ENCODE measurements at places on chromosomes 5 and 9.

- no peak for DNase-seq
Observed at GRCh38 chr9:137302449-137303150, 529 bp upstream of the NRARP start.

DNA sequence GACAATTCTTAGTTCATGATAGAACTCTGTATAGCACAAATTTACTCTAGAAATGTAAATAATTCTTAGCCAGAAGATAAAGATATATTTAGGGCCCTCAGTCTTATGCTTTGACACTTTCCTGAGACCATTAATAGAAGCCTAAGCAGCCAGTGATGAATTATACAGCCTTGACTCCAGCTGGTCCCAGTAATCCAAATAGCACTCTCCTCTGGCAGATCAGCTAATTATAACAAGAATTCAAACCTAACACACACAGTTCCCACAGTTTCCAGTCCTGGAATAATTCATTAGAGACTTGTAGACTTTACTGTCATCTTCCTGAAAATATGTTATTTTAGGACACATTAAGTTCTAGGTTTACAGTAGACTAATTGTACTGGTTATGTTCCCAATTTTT is 50.4 kb downstream of the SHOC1 start:
- no peak for DNase-seq

DNA sequence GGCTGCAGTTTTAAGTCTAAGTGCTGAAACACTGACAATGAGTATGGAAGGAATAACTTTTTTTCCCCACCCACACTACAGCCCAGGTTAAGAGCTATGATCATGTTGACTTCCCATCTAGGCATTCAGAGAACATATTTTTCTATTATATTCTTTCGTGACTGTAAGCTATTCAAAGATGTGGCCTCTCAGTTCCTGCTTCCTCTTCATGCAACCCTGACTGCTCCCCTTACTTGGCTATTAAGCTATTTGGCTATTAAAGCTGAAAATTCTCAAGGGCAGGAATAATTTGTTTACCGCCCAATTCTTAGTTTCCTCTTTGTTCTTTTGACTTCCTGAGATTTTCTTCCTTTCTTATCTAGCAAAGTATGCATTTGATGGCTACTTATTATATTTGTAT is 18.6 kb upstream of the ALDH1A1 start:
- no peak for DNase-seq

DNA sequence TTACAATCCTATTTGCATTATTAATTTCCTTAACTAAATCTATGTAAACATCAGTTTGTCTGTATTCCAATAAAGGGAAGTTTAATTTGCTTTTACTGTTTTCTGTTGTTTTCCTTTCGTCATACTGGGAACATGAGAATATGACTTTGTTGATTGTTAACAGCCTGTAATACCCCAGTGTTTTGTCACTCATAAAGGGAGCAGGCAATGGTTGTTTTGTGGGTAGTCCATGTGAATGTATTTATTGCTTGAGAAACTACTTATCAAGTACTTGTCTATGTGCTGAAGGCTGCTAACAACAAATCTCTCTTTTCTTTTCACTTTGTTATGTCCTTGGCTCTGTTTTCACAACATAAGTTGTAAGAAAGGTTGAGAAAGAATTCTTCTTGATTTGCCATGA is 1070.2 kb upstream of the ACO1 start:
- DNase-seq: no peak

- no peak for DNase-seq
Observed at GRCh38 chr9:37302277-37302676, 120.2 kb upstream of the GRHPR start.

GRCh38 chr5:172791286-172791685 is 20.3 kb upstream of the DUSP1 start:
- no peak for DNase-seq

DNA sequence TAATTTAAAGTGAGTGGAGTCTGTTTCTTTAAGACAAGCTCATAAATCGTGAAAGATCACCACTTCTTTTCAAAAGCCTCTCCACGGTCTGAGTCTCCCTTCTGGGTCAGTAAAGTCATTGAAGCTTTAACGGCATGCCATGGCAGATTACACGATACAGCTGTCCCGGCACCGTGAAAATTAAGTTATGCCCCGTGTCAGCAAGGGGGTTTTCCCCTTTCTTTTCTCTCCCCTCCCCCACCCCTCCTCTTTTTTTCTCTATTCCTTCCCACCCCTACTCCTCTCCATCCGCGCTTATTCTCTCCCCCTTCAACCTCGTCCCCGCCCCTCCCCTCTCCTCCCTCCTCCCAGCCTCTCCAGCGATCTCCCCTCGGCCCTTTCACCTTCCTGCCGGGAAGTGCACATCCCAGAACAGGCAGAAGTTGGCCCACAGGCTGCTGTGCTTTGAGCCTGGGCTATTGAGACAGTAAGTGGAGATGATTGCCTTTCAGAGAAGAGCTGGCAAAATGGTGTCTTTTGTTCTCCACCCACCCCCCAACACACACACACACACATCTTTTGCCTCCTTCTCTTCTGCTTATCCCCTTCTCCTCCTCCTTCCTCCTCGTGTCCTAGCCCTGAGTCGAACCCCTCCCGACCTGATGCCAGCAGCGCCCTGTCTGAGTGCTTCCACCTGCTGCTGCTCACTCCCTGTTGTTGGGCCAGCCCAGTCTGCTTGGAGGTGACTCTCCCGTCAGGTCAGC is 44.1 kb downstream of the GAS1 start:
- no peak for DNase-seq
